ENCODE measurements at places on chromosomes 5 and 9.

DNA sequence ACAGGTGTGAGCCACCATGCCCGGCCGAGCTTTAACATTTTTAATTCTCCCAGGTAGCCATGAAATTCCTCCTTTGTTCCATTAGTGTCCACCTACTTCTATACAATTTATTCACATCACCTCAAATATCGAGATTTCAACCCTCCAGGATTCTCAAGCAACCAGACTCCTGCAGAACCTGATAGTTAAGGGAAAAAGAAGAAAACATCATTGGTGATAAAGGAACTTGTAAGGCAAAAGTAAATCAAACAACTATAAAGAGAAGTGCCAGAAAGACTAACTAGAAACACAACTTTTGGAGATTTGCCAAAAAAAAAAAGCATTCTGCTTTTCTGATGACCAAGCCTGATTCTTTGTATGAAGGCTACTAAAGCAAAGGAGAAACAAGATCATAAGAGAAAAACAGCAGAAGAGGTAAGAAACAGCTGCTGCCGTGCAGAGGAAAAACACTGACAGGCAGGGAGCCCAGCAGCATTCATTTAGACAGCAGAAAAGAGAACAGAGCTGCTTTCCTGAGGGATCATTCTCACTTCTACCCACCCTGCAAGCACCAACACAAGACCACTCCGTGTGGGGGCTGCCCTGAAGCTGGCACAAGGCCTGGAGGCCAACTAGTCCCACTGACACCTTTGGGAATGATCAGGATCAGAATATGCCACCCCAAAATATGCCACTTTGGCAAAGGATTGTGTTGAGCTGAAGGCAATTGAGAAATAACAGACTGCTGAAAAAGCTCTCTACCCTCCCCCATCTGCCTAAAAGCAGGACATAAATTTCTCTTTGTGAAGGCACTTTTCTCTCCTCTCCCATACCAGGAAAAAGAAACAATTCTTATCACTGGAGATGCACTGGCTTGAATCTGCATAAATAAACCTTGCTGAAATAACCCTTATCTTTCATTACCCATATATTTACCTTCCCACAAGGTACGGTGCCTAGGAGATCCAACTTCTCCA lies 75.1 kb downstream of the ALDH7A1 start:
- DNase-seq = no peak

DNA sequence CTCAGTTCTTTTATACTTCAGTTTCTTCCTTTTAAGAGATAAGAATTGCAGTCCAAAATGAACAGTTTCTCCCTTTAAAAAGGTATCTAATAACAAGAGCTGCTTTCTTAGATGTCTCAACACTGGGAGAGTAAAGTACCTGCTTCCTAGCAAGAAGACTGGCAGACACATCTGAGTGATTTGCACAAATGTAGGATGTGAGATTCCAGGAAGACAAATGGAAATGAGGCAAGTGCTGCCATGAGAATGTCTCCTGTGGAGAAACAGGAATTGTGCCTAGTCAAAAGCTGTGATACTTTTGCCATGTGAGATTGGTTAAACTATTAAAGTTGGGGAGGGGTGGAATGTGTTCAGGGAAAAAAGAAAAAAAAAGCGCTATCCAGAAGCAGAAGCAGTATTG lies 159.1 kb downstream of the HTR1A start:
- DNase-seq = no peak

DNA sequence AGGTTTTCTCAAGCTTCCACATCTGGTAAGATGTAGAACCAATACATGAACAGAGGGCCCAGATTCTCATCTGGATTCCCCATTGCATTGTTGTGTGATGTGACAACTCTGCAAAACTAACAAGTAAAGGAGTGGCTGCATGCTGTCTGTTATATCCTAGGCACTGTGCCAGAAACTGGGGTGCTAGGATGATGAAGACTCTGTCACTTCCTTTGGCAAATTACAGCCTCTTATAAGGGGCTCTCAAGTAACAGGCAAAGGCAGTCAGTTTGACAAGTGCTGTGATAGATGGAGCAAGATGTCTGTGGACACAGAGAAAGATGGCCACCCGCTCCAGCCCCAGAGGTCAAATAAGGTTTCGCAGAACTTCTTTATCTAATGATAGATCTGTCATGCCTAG lies 115.7 kb downstream of the PAPPA start:
- no peak for DNase-seq

- no peak for DNase-seq
Measured at GRCh38 chr9:7762600-7762999, 37.0 kb downstream of the DMAC1 start.

- no peak for DNase-seq
Measured at GRCh38 chr9:134375011-134375390, 48.7 kb downstream of the RXRA start.

DNA sequence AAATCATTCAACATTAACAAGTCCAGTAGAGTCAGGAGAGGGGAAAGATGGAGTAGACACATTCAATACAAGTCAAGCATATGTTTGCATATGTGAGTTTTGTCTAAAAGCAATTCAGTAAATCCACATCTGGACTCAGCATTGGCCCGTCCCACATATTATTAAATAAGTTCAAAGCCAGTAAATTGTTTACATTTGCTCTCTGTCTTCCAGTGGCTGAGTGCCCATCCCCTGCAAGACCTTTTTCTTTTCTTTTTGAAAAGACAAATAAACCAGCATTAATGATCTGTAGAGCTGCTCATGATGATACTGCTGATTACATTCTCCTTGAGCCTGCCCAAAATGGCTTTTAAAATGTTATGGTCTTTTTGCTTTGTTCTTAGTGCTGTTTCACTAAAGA lies 71.1 kb downstream of the TNC start:
- no peak for DNase-seq

GRCh38 chr5:97364731-97365130 lies 181.7 kb upstream of the RIOK2 start:
- DNase-seq = no peak

- DNase-seq = no peak
Measured at GRCh38 chr5:110900829-110901228, 162.0 kb downstream of the SLC25A46 start.

GRCh38 chr5:107636555-107636954 lies 34.2 kb downstream of the EFNA5 start:
- DNase-seq = no peak

GRCh38 chr5:107502676-107503060 lies 168.1 kb downstream of the EFNA5 start:
- no peak for DNase-seq

GRCh38 chr9:76086539-76086938 lies 196.1 kb downstream of the PCSK5 start:
- no peak for DNase-seq

- peak; percentile 60 for DNase-seq
Measured at GRCh38 chr9:129177443-129177790, 644 bp downstream of the IER5L start.

DNA sequence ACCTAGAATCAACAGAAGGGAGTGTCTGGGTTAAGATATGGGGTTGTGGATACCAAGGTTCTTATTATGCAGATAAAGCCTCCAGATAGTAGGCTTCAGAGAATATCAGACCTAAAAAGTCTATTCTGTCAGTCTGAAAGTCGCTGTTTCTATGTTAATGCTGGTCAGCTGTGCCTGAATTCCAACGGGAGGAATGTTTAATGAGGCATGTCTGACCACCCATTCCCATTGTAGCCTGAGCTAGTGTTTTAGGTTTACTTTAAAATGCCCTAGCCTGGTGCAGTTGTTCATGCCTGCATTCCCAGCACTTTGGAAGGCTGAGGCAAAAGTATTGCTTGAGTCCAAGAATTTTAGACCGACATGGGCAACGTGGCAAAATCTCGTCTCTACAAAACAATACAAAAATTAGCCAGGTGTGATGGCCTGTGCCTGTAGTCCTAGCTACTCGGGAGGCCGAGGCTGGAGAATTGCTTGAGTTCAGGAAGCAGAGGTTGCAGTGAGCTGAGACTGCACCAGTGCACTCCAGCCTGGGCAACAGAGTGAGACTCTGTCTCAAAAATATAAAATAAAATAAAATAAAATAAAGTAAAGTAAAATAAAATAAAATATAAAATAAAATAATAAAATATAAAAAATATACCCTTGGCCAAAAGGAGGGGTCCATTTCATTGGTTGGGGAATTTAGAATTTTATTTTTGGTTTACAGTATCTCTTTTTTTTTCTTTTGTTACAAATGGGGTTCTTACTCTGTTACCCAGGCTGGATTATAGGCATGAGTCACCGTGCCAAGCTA lies 7.8 kb upstream of the SOX30 start:
- DNase-seq = no peak

DNA sequence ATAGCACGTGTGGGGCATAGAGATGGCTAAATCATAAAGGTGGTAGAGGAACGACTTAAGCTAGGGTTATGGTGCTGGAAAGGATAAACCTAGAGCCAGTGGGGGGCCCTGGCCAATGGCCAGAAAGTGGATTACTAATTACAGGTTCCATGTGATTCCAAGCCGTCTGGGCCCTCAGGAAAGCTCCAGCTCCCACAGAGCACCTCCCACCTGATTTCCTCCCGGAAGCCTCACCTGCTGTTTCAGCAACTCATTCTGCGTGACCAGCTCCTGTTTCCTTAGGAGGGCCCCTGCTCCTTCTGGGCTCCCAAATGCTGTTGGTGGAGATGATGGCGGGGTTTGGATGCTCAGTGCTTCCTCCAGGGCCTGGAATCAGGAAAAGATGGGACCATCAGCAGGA lies 16.2 kb downstream of the GPX3 start:
- no peak for DNase-seq

DNA sequence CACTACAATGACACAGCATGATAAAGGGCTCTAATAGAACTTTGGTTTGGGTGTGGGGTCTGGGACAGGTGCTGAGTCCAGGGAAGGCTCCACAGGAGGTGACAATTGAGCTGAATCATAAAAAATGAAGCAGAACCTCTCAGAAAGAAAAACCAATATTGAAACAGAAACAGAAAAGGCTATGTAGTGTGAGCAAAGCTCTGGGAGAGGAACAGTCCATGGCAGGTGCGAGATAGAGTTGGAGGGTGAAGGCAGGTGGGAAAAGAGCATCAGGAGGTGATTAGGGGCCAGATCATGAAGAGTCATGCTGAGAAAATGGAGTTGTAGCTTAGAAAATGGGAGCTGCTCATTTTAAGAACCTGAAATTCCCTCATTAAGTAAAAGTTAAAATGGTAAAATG lies 164.9 kb downstream of the KCTD16 start:
- DNase-seq = no peak

- DNase-seq = no peak
Measured at GRCh38 chr9:128136816-128137793, 9.6 kb upstream of the PTGES2 start.

- DNase-seq = no peak
Measured at GRCh38 chr5:95720094-95720786, 10.9 kb upstream of the RHOBTB3 start.

- no peak for DNase-seq
Measured at GRCh38 chr5:153617190-153617589, 126.7 kb downstream of the GRIA1 start.

DNA sequence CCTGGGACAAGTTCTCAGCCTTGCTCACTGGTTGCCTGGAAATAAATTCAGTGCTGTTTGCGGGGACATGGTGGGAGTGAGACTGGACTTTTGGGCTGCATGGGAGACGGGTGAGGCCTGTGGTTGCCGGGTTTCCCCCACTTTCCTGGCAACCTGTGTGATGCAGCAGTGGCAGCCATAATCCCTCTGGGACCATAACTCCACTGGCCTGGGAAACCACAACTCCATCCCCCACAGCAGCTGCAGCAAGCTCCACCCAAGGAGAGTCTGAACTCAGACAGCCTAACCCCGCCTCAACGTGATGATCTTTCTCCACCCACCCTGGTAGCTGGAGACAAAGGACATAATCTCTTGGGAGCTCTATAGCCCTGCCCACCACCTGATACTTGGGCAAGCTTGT lies 349.9 kb downstream of the PIK3R1 start:
- no peak for DNase-seq

DNA sequence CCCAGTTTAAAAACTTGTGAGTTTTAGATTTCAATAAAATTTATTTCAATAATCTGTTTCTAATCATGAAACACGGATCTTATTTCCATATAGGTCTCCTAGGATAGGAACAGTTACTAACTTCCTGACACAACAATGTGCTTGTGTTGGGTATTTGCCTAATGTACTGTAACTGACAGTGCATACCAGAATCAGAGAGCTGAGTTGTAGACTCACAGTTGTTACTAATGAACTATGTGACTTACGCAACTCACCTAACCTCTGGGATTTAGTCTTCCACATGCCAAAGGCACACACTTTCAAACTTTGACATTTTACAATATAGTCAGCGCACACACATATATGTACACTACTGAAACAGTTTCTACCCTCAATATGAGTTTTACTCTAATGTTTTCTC lies 77.7 kb downstream of the HOMER1 start:
- DNase-seq = peak; percentile 25

DNA sequence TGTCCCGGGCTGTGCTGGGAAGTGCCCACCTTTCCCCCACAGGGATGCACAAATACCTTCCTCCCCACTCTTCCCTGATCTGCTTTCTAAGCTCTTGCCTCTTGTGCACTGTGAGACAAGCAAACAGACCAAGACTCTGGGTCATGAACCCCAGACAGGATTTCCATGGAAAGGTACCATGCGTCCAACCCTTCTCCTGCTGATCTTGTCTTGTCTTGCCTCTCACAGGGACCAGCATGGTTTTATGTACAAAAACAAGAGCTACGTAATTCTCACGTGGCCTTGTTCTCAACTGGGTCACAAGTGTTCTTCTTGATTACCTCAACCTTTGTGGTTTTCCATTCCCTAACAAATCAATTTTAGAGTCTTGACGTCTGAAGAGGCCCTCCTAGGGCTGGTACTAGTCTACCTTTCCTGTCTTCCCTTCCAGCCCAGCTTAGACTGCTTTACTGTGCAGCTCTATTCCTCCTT lies 176.5 kb upstream of the MAP3K1 start:
- DNase-seq = no peak

- DNase-seq = no peak
Measured at GRCh38 chr9:128607642-128608350, 48.9 kb downstream of the DYNC2I2 start.

Data from HuH-7.5 (cell line).